ENCODE measurements at places on chromosomes 2 and 18. TPM values are rescaled to one million over a fixed set of nuclear protein-coding genes. Genes with fewer than 3 reads are reported as not detected.

GRCh38 chr18:41297740-41298139 lies 657.3 kb upstream of the PIK3C3 start:
- no peak for DNase-seq

DNA sequence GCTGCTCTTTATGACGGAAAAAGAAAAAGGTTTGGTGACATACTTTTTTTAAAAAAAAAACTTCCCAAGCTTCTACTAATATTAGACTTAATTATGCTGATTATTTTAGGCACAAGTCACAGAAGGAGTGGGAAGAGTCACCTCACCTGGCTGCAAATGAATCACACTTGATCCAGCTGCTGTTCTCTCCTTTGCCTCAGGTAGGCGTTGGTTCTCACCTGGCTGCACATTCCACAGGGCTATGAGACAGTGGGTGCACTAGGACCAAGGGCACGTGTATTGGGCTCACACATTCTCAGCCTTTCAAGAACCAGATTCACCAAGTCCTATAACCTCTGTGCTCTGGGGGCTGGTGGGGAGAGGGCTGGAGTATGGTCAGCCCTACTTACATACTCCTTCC lies 93.3 kb downstream of the TGFA start:
- no peak for DNase-seq

The SFXN5 gene
- 5.4 TPM for total RNA-seq

- DNase-seq = no peak
Measured at GRCh38 chr18:79770501-79770815, 27.3 kb upstream of the KCNG2 start.

The MATN3 gene
- total RNA-seq = not detected

The RNF144A gene
- 109 TPM for total RNA-seq

The RSAD2 gene
- under 0.01 TPM for total RNA-seq

GRCh38 chr2:209380293-209380692 lies 43.6 kb upstream of the MAP2 start:
- no peak for DNase-seq

- no peak for DNase-seq
Measured at GRCh38 chr2:53575721-53576124, 191.9 kb upstream of the CHAC2 start.

DNA sequence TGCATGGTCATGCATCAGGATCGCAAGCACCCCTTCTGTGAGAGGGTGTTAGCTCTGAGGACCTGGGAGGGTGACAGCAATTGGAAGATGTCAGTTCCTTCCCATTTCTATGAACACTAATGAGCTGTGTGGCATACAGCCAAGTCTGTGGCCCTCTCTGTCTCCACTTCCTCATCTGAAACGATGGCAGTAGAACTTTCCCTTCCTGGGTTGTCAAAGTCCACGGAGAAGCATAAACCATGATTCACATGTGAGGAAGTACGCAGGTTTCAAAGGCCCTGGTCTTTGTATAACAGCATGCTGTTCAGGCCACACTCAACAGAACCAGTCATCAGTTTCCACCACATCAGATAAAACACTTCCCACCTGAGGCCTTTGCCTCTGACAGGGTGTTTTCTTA lies 167.4 kb upstream of the RAB6C start:
- DNase-seq = peak; percentile 32

- no peak for DNase-seq
Measured at GRCh38 chr2:205880048-205880447, 197.7 kb downstream of the NRP2 start.

DNA sequence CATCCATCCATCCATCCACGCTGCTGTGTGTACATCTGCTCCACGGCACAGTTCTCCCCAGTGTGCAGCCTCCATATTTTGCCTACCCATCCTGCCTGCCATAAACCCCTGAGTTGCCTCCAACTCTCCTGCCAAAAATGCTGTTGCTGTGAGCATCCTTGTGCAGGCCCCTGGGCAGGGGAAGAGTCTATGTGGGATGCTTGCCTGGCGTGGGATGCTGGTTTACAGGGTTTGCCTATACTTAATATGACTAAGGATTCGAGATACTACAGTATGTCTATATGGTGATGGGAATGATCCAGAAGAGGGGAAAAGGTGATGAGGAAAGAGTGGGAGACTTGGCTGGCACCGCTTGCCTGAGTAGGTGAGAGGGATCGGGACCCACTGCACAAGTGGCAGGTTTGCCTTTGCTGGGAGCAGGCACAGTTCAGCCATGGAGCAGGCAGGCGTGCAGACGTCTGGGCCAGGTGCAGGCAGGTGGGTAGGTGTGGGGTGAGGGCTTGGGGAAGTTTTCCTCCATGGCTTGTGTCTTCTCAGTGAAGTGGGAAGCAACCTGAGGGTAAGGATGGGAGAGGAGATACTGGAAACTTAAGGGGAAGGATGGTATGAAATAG lies 30.2 kb upstream of the FAHD2A start:
- DNase-seq = no peak

DNA sequence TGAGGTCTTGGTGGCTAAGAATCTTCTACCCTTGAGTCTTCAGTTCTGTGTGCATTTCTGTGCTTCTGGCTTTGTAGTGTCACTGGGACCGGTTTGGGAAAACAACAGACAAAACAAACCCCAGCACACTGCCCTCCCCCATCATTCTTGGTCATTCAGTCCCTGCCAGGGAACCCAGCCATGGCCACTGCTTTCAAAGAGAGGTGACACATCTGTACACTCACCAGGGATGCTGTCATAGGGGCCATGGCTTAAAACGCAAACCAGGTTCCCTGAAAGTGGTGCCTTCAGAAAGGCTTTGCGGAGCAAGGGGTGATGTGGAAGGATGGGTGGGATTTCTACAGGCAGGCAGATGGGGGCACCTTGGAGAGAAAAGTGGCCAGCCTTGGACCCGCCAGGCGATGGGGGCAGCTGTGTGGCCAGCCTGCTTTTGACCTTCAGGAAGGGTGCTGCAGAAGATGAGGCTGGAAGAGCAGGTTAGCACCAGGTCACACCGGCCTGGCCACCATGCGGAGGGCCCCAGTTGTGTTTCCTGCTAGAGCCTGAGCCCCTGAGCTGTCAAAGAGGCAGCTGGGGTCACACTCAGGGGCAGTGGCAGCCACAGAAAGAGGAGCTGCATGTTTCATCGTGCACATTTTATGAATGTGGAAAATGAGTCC lies 101.3 kb downstream of the INHBB start:
- no peak for DNase-seq

GRCh38 chr2:58709687-58710354 lies 468.7 kb upstream of the FANCL start:
- DNase-seq = no peak

The BBS5 gene
- total RNA-seq = 16.3 TPM

GRCh38 chr18:64444819-64445218 lies 295.9 kb upstream of the LINC00305 start:
- DNase-seq = no peak

GRCh38 chr18:49274188-49274714 lies 186.2 kb downstream of the DYM start:
- DNase-seq = no peak

DNA sequence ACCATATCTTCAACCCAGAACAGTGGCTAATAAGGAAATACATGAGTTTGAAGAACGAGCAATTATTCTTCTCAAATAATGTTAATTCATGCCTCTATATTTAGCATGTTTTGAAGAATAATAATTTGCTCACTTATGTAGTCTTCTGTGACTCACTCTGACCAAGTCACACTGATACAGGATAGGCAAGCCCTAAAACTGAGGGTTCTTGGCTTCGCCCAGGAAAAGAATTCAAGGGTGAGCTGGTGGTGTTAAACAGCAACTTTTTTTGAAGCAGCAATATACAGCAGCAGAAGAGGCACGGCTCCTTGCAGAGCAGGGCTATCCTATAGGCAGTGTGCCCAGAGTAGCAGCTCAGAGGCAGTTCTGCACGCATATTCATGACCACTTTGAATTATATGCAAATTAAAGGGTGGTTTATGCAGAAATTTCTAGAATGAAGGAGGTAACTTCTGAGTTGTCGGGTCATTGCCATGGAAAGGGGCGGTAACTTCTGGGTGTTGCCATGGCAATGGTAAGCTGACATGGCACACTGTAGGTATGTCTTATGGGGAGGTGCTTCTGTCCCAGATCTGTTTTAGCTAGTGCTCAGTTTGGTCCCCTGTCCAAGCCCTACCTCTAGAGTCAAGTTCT lies 200.6 kb downstream of the RND3 start:
- no peak for DNase-seq

The ARHGEF4 gene
- 28.8 TPM for total RNA-seq

The CNGA3 gene
- total RNA-seq = not detected

The EFR3B gene
- under 0.01 TPM for total RNA-seq

DNA sequence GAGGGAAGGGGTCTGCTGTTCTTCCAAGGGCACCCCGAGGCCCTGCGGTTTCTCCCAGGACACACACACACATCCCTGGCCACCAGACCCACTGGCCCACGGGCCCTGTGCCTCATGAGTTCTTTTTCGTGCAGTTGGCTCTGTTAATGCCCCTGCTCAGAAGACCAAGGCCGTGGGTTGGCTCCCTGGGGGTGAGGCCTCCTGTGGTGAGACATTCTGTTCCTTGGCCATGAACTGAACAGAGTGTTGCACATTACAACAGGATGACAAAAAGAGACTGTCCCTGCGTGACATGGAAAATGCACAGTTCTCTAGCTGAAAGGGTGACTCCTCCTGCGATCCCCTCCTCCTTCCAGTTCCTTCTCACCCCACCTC lies 30.7 kb downstream of the SH2D6 start:
- DNase-seq = peak; percentile 55

The DSG1 gene
- total RNA-seq = under 0.01 TPM

- no peak for DNase-seq
Measured at GRCh38 chr2:113253453-113253852, 25.3 kb downstream of the PAX8 start.

- DNase-seq = no peak
Measured at GRCh38 chr2:23943666-23944065, 3.4 kb downstream of the UBXN2A start.

DNA sequence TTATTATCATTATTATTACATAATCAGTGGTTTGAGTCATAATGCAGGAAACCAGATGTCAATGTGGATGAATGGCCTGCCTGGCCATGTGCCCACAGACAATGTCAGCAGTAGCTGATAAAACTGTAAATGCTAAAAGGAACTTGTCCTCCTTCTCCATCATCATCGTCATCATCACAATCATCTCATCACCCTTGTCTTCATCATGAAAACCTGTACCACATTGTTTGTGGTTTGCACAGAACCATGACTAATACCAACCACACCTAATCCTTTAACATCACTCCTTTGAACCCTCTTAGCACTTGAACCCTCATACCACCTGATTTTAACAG lies 96.0 kb downstream of the HNMT start:
- DNase-seq = peak; percentile 42

The CD8B2 gene
- not detected for total RNA-seq

- DNase-seq = no peak
Measured at GRCh38 chr2:8886202-8886518, 48.7 kb upstream of the KIDINS220 start.

DNA sequence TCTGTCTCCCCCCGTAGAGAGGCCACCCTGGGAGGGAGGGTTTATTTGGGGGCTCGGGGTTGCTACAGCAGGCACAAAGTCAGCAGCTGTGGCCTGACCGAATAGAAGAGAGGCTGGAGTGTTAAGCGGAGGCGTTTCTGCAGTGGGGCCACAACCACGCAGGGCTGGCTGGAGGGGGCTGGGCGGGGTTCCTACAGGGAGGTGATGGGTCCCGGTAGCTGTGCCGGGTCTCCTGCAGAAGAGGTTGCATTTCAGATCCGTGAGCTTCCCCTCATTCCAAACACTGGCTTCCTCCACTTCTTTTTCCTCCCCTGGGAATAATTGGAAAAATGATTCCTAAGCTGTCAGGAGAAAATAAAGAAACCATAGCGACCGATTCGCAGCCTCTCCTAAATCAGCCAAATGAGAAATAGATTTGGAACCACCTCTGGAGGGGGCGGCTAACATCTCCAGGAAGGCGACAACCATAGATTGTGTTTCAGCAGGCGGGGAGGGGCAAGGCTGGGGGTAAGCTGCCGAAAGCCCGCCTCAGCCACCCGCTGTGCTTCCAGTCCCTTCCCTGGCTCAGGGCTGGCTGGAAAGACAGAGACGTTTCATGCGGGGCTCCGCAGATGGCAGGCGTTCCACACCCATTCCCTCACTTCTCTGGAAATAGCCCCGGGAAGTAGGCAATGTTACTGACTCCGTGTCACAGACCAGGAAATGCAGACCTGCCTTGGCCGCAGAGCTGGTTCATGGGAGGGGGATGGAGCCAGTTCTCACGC lies 85.6 kb upstream of the TAF1B start:
- DNase-seq = peak; percentile 32

The WDR7 gene
- 21.4 TPM for total RNA-seq

DNA sequence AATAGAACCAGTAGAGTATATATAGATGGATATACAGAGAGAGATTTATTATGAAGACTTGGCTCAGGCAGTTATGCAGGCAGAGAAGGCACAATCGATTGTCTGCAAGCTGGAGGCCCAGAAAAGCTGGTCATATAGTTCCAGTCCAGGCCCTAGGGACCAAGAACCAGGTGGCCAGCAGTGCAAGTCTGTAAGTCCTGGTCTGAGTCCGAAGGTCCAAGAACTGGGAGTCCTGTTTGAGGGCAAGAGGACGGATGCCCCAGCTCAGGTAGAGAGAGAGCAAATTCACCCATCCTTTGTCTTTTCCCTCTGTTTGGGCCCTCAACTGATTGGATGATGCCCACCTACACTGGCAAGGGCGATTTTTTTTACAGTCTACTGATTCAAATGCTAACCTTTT lies 164.6 kb downstream of the CAMKMT start:
- DNase-seq = no peak

The BMP10 gene
- not detected for total RNA-seq

DNA sequence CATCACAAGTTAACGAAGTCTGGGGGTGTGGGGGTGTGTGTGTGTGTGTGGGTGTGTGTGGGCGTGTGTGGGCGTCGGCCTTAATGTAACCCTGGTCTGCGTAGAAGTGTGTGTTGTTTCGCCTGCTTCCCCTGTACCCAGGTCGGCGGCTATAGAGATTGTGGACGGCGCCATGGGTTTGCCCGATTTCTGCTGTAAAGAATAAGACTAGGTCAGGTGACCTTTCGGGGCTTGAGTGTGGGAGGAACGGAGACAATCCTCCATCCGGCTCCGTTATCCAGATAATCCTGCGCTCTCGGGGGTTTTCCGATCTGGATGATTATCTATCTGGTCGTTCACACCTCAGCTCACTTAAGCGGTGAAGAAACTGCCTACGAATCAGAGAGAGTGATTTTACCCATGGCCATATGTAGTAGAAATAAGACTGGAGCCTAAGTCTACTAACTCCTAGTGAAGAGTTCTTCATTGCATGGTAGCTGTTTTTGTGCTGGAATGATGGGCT lies 543 bp downstream of the HADHB start:
- peak; percentile 28 for DNase-seq

DNA sequence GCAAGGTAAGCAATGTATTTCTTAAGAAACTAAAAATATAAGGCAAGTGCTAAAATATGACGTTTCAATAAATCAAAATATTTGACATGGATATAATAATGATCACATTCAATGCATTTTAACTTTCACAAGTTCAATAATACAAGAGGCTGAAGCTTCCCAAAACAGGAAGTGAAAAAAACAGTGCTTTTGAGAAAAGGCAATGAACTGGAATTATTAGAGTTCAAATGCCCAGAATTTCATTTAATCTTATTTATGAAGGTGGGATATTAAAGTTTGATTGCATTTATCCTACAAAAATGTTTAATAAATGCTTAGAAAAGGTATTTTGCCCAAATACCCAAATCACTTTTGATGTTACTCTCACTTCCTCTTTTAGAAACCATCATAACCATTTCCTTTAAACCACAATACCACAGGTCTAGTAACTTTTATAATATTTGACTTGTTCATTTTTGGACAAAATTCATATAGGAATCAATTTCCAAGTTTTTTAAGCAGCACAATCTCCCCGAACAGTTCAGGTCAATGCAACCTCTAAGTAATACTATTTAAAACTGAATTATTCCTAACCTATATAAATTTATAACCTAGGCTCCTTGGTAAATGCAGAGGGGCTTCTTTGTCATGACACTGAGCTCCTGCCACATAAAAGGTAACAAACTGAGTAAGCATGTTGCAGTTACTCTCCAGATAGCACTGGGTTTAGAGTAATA lies 2.1 kb downstream of the NCKAP1 start:
- no peak for DNase-seq

Measured in body of pancreas (tissue), 4 donors.